ENCODE measurements at places on chromosomes 12 and 14. TPM values are rescaled to one million over a fixed set of nuclear protein-coding genes. Genes with fewer than 3 reads are reported as not detected.

GRCh38 chr14:96660123-96660522 is 137.1 kb upstream of the VRK1 start:
- DNase-seq = no peak

- no peak for DNase-seq
Measured at GRCh38 chr12:52171950-52172512, 19.8 kb downstream of the KRT80 start.

Gene KSR2
- total RNA-seq = 0.09 TPM

- no peak for DNase-seq
Measured at GRCh38 chr12:131313635-131314034, 359.9 kb downstream of the ADGRD1 start.

DNA sequence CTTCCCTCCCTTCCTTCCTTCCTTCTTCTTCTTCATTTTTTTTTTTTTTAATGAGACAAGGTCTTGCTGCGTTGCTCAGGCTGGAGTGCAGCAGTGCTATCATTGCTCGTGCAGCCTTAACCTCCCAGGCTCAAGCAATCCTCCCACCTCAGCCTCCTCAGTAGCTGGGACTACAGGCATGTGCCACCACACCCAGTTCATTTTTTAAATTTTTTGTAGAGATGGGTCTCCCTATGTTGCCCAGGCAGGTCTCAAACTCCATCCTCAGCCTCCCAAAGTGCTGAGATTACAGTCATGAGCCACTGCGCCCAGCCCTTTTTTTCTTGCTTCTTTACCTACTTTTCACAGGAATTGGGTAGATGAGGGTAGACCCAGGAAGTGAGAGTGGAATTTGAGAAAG is 1.6 kb downstream of the OR10AD1 start:
- no peak for DNase-seq

DNA sequence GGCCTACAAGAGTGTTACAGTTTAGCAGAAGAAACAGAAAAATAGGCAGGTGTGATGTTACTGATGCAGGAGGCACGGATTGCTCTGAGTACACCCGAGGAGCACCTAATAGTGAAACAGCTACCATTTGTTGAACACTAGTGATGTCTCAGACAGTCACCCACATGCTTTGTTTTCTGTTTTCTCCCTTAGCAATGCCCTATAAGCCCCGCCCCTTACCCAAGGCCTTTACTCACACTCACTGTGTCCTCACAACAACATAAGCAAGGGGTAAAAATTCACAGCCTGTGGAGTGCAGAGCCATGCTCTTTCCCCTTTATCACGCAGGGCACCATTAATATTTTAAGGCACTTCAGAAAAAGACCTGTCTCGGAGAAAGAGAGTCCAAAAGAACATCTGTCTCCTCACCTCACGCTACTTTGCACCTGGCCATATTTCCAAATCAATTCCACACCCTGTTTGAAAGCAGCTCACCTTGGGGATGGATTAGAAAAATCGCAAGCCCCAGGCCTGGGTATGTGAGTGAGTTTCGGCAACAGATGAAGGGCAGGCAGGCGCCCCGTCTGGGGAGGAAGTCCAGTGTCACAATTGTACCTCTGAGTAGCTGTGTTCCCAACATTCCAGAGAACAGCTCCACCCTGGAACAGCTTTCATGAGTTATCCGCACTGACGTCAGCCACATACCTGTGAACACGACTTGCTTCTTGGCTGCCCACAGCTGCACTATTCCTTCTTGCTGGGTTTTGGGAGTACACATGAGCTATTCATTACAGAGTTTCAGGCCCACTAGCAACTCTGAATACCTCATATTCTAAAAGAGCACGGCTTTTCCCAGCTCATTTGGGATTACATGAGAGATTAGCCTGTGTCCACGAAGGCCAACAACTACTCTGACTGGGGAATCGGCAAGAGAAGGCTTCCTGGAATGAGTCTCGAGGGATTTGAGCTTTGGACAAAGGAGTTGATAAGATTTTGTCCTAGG is 26.0 kb downstream of the MAPK1IP1L start:
- peak; percentile 24 for DNase-seq

- DNase-seq = peak; percentile 42
Measured at GRCh38 chr12:106594447-106594846, 11.6 kb downstream of the RFX4 start.

- no peak for DNase-seq
Measured at GRCh38 chr12:12872934-12873275, 18.5 kb upstream of the GPRC5A start.

Gene HOXC6
- total RNA-seq = 0.65 TPM

- DNase-seq = no peak
Measured at GRCh38 chr12:85445060-85445938, 165.3 kb downstream of the ALX1 start.

Gene LTB4R2
- total RNA-seq = 1.2 TPM

GRCh38 chr14:73242357-73242901 is 5.1 kb downstream of the PAPLN start:
- DNase-seq = no peak

DNA sequence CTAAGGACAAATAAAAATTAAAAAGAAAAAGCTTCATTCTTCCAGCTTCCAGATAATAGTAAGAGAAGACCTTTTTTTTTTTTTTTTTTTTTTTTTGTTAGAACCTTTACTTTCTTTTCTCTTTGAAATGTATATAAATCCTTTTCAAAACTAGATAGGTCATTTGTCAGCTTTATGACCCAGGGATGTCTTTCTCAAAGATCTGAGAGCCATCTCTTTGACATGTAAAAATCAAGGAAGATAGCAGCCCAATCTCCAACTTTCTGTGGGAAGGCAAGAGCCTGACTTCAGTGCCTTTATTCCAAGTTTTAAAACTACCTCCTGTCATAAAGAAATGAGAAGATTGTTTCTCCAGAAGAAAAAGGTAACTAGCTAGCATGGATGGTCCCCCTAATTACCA is 203.3 kb upstream of the LRFN5 start:
- DNase-seq = no peak

- DNase-seq = no peak
Measured at GRCh38 chr14:94049625-94050023, 23.5 kb downstream of the OTUB2 start.

Gene HOXC11
- not detected for total RNA-seq

- peak; percentile 52 for DNase-seq
Measured at GRCh38 chr14:100851946-100852620, 26.2 kb downstream of the MEG3 start.

DNA sequence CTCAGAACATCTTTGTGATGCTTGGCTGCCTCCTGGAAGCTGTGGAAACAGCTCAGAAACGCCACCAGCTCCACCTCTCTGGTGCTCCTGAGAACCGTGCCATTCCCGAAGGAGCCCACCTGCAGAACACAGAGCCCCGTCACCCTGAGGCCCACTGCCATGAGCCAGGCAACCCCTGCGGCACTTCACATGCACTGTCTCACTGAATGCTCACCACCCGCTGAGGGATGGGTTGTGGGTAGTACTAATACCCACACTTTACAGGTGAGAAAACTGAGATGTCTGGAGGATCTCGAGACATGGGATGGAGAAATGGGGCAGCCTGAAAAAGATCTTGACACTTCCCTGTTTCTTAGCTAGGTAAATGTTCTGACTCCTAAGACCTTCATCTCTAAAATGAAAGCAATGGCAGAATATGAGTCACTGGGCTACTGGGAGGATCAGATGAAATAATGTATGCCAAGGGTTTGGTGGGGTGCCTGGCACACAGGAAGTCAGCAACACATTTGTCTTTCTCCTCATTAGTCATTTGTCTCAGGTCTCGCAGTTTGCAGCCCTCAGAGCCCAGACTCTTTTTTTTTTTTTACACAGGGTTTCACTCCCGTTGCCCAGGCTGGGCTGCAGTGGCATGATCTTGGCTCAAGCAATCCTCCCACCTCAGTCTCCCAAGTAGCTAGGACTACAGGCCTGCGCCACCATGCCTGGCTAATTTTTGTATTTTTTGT is 5.3 kb downstream of the OASL start:
- DNase-seq = no peak

DNA sequence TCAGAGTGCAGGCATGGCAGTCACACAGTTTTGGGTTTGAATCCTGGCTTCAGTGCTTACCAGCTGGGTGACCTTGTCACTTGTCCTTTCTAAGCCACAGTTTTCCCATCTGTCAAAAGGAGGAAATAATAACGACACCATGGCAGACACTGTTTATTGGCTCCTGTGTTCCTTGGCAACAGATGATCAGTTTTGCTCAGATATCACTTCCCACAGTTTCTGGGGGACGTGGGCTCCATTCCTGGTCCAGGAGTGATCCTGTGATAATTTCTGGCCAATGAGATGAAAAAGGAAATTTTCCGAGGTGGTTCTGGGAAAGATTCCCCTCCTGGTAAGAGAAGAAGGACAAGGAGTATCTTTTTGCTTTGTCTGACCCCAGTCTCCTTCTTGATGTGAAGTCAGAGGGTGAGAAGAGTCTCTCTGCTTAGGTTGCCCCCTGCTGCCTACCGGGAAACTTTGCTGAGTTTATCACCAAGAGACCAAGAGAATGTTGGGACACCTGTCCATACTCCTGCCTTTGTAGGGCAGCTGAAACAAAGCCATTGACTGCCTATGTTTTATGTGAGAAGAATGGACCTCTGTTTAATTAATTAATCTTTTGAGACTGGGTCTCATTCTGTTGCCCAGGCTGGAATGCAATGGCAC is 178.9 kb upstream of the NRXN3 start:
- no peak for DNase-seq

Gene SLC25A47
- total RNA-seq = not detected

Gene DDHD1
- total RNA-seq = 10.8 TPM

Gene OR2AP1
- total RNA-seq = not detected

DNA sequence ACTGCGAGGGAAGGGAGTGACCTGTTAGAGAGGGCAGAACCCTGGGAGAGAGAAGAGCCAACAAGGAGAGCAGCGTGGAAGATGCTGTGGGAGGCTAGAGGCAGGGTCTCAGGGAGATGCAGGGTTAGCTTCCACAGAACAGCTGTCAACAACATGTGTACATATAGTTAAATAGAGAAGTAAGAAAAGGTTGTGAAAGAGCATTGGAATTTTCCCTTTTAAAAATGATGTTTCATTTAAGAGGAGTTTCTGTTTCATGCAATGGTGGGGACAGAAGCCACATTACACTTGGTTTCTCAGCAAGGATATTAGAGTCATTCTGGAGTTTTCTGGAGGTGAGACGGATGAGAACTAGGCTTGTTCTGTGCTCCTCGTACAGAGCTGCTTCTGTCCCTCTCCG is 23.8 kb upstream of the TBC1D30 start:
- no peak for DNase-seq

- no peak for DNase-seq
Measured at GRCh38 chr14:99626041-99626648, 18.8 kb upstream of the HHIPL1 start.

- DNase-seq = no peak
Measured at GRCh38 chr12:120007272-120007671, 18.2 kb downstream of the BICDL1 start.

DNA sequence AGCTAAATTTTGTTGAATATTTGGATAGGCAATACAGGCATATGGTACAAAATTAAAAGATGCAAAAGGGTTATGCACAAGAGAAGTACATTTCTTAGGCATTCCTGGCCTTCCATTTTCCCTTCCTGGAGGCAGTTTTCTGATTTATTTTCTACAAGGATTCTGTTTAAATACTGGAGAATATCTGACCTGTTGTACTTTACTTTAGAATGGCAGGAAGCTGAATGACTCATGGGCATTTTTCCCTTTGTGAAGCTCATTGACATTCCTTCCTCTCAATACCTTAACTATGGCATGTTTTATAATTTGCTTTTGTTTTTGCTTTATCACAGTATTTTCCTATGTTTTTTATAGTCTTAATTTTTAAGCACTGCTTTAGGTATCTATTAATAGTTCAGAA is 62.7 kb downstream of the RCOR1 start:
- DNase-seq = no peak

Gene OTX2
- total RNA-seq = not detected

Gene NT5DC3
- total RNA-seq = 2.8 TPM

- DNase-seq = no peak
Measured at GRCh38 chr12:24931666-24932405, 17.1 kb downstream of the BCAT1 start.

Gene ASB2
- total RNA-seq = 120 TPM

DNA sequence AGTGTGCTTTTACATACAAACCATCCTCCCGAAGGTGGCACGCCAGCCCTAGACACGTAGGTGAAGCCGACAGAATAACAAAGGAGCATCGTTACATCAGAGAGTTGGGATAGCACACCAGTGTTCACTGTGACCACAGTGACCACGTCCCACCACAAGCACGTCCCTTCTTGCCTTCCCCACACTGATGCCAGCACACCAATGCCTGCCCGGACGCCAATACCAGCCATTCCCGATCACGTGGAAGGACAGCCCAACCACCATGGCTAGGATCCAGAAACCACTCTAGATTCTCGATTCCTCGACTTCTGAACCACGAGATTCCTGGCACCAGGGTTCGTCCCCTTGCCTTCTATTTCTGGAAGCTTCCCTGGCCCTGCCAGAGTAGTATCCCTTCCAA is 48.0 kb upstream of the GPR68 start:
- peak; percentile 10 for DNase-seq

GRCh38 chr12:122935318-122935717 is 30.9 kb downstream of the ABCB9 start:
- DNase-seq = no peak

- no peak for DNase-seq
Measured at GRCh38 chr12:115950959-115951358, 326.5 kb downstream of the MED13L start.

- DNase-seq = no peak
Measured at GRCh38 chr12:129202109-129202814, 349.0 kb downstream of the GLT1D1 start.

Gene ANKLE2
- total RNA-seq = 25.0 TPM

- DNase-seq = no peak
Measured at GRCh38 chr12:121005346-121005815, 10.9 kb downstream of the C12orf43 start.

Gene SLC10A1
- not detected for total RNA-seq

Gene DTX1
- total RNA-seq = 2.0 TPM

- DNase-seq = peak; percentile 75
Measured at GRCh38 chr12:6953442-6954315, 2.5 kb downstream of the PTPN6 start.

Gene TXNDC16
- total RNA-seq = 7.6 TPM

DNA sequence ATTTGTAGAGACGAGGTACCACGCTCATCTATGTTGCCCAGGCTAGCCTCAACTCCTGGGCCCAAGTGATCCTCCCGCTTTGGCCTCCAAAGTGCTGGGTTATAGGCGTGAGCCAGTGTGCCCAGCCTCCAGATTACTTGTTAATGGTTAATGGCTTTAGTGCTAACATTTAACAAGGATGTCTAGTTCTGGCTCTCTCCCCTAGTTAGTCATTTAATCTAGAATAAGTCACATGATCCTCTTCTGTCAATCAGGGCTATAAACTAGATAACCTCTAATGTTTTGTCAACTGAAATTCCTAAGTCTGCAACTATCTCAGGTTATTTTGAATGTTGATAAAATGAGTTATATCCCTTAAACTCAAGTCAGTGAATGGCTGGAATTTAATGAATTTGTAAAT is 15.7 kb downstream of the ACTR6 start:
- DNase-seq = no peak

GRCh38 chr12:16602412-16602811 is 3.5 kb downstream of the LMO3 start:
- DNase-seq = no peak

DNA sequence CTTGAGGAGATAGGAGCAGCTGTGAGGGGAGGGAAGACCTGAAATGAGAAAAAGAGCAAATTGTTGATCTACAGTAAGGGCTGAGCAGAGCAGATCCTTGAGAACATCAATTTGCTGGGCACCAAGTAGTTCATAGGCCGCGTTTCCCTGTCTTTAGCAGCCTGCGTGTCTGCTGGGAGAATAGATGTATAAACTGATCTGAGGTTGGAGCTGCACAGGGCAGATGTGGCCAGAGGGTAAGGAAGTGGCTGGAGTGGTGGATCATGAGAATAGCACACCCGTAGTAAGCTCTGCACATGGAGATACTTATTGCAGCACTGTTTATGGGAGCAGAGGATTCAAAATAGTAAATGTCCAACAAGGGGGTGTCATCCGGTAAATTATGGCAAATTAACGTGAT is 44.4 kb downstream of the NTF3 start:
- no peak for DNase-seq

All from right cardiac atrium (tissue), 5 donors.